Large intestine (tissue), 12 donors: ENCODE measurements at places on chromosomes 3 and 15. TPM values are rescaled to one million over a fixed set of nuclear protein-coding genes. Genes with fewer than 3 reads are reported as not detected.

GRCh38 chr15:42577514-42578031, 2.2 kb downstream of the STARD9 start:
- no peak overlapping the region for H3K4me3 ChIP-seq
- peaks cover 18% of the 10 kb centered on the region for H3K4me1 ChIP-seq
- DNase-seq = no peak
- peaks cover 34% of the 10 kb centered on the region for H3K27me3 ChIP-seq
- no peak overlapping the region for H3K27ac ChIP-seq

DNA sequence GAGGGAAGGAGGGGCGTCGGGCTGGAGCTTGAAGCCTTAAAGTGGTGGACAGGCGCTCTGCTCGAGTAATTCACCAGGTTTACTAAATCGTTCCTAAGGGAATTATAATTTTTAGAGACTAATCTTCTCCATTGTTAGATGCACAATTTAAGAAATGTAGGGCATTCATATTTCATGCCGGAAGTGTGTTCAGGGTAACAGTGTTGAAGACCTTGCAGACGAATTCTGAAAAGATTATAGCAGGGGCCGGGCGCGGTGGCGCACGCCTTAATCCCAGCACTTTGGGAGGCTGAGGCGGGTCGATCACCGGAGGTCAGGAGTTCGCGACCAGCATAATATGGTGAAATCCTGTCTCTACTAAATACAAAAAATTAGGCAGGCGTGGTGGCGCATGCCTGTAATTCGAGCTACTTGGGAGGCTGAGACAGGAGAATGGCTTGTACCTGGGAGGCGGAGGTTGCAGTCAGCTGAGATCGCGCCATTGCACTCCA, 365 bp upstream of the GTF2A2 start:
- peaks cover 20% of the 10 kb centered on the region for H3K36me3 ChIP-seq
- H3K27me3 ChIP-seq = no peaks in the 10 kb centered on the region
- DNase-seq = no peak
- peak overlapping the region; percentile 95 for H3K4me3 ChIP-seq
- no peaks in the 10 kb centered on the region for H3K4me1 ChIP-seq

DNA sequence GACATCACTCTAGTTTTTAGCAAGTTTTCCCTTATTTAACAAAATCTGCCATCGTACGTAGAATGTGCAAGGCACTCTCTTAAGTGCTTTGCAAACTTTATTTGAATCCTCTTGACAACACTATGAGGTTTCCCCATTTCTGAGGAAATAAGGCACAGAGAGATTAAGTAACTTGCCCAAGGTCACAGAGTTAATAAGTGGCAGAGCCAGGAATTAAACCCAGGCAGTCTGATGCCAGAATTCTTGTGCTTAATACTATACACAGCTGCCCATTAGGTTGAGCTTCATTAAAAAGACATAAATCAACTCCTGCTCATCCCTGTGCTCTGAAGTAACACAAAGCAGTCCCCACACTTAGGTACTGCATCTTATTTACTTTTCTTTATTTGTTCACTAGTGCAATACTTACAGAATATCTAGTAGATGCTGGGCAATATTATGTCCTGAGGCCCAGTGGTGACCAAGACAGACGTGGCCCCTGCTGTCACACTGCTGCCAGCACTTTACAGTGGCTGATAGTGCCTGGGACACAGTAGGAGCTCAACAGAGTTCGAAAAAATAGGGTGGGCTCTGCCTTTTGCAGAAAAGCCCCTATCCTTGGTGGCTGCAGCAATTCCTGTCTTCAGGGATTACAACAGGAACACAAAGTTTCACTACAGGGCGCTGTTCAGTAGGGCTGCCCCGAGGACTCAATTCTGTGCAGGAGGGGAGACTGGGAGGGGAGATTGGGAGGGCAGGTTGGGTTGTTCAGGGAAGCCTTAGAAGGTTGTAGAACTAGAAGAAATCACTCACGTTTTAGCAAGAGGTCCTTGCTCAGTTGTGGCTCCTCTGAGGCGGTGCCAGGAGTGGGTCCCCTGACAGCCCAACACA, 138.3 kb upstream of the TPM1 start:
- no peaks in the 10 kb centered on the region for H3K36me3 ChIP-seq
- DNase-seq = no peak
- H3K4me3 ChIP-seq = no peak overlapping the region
- no peak overlapping the region for H3K27ac ChIP-seq
- no peaks in the 10 kb centered on the region for H3K27me3 ChIP-seq

GRCh38 chr3:4950948-4951347, 28.3 kb upstream of the BHLHE40 start:
- H3K27me3 ChIP-seq = no peaks in the 10 kb centered on the region
- no peaks in the 10 kb centered on the region for H3K36me3 ChIP-seq
- no peak for DNase-seq
- H3K4me1 ChIP-seq = no peaks in the 10 kb centered on the region
- H3K27ac ChIP-seq = no peak overlapping the region
- no peak overlapping the region for H3K4me3 ChIP-seq

GRCh38 chr3:73175698-73176097, 114.2 kb downstream of the EBLN2 start:
- no peaks in the 10 kb centered on the region for H3K4me1 ChIP-seq
- H3K36me3 ChIP-seq = no peaks in the 10 kb centered on the region
- H3K27ac ChIP-seq = no peak overlapping the region
- H3K27me3 ChIP-seq = no peaks in the 10 kb centered on the region
- no peak for DNase-seq

DNA sequence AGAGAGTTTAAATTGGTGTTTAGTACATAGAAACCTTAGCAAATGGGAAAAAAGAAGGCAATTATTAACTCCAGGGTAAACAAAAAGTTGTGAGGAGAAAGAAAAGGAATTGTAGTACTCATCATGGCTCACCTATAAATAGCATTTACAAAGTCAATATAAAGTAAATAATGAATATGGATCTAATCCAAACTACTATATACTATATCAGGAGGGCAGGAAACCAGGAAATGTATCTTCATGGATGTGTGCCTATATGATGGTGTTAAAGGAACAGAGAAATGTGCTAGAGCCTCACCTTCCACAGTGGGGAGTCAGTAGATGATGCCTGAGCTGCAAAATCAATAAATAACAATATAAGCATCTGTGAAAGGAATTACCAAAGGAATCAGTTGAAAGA, 208.9 kb downstream of the FAM43A start:
- H3K36me3 ChIP-seq = no peaks in the 10 kb centered on the region
- no peak overlapping the region for H3K27ac ChIP-seq
- no peaks in the 10 kb centered on the region for H3K4me1 ChIP-seq
- DNase-seq = no peak
- H3K4me3 ChIP-seq = no peak overlapping the region

DNA sequence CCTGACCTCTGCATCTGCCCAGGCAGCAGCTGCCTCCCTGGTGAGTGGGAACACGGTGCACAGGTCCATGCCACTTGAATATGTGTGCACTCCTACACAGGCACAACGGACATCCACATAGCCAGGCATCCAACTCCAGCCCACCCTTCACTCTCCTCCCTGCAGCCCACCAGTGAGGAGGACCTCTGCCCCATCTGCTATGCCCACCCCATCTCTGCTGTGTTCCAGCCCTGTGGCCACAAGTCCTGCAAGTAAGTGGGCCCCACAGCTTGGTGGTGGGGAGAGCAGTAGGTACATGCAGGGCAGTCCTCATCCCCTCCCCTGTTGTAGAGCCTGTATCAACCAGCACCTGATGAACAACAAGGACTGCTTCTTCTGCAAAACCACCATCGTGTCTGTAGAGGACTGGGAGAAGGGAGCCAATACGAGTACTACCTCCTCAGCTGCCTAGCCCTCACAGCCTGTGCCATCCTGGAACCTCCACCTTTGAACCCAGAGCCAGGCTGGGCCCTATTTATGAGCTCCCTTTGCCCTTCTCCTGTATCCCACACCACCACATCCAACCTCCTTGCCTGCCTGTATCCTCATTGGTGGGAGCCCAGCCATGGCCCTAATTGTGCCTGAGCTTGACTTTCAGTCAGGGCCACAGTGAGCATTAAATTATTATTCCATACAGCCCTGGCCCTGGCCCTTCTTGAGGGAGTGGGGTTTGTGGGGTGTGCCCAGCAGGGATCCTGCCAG, 1.5 kb upstream of the AMIGO3 start:
- peaks cover 31% of the 10 kb centered on the region for H3K4me1 ChIP-seq
- H3K36me3 ChIP-seq = peaks cover 49% of the 10 kb centered on the region
- no peak overlapping the region for H3K4me3 ChIP-seq
- DNase-seq = no peak
- no peak overlapping the region for H3K27ac ChIP-seq

- no peaks in the 10 kb centered on the region for H3K27me3 ChIP-seq
- no peak for DNase-seq
- H3K27ac ChIP-seq = no peak overlapping the region
These were observed 985.7 kb downstream of the NSUN3 start for GRCh38 chr3:95048564-95048963.

DNA sequence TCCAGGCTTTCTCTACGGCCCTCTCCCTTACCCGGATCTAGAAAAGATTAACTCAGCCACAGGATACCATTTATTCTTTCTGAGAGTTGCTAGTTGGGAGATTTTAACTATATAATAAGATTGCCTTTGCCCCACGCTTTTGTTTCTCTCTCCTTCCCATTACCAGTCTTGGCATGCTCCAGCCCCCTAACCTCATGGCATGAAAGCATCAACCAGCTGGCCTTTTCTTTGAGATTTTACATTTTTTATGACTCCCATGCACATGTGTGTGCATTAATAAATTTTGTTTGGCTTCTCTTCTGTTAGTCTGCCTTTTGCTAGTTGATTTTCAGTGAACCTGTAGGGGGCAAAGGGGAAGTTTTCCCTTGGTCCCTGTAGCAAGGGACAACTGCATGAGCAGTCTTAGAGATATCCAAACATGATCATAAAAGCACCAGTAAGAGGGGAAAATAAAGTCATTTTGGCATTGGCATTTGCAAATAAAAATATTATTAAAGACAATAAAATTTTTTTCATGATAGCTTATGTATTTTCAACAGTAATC, 73.6 kb downstream of the OXSM start:
- H3K4me3 ChIP-seq = no peak overlapping the region
- no peak for DNase-seq
- H3K4me1 ChIP-seq = no peaks in the 10 kb centered on the region
- no peak overlapping the region for H3K27ac ChIP-seq

DNA sequence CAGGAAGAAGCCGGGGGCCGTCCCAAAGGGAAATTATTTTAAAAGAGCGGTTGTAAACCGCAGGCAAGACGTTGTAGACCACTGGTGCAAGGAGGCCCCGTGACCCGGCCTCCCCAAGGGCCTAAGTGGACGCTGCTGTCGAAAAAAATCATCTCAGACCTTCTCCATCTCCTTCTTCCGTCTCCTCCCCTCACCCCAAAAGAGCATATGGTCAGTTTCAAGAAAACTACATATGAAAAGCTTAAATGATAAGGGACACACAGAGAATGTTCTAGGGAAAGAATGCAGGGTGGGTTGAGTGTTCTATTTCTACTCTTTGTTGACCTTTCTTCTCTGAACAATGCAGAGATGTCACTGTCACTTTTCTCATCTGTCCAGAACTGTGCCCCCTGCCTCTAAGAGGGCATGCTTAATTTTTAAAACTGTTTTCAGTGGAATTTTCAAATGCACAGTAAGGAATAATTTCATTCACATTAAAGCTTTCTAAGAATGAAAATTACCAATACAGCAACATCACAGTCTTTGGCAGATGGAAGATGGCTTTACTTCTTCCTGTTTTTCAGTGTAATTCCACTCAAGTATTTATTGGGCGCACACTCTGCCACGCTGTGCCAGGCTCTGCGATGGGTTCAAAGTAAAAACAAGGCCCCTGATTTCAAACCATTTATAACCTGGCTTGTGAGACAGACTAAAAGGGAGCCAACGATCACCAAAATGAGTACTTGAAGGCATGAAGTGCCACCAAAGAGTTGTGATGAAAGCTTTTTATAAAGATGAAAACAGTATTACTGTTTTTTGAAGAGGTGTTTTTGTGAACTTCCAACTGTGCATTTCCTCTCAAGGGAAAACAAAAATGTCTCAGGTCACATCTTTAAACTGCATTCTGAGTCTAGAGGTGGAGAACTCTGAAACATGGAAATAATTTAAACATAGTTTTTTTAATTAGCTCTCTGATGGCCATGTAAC, 891 bp upstream of the TOP2B start:
- no peaks in the 10 kb centered on the region for H3K36me3 ChIP-seq
- no peak for DNase-seq
- H3K27me3 ChIP-seq = no peaks in the 10 kb centered on the region
- H3K4me3 ChIP-seq = peak overlapping the region; percentile 74
- H3K27ac ChIP-seq = peak overlapping the region; percentile 86

GRCh38 chr15:56250626-56251025, 6.9 kb upstream of the RFX7 start:
- no peak for DNase-seq
- no peaks in the 10 kb centered on the region for H3K36me3 ChIP-seq
- H3K4me1 ChIP-seq = peaks cover 11% of the 10 kb centered on the region
- H3K4me3 ChIP-seq = no peak overlapping the region
- H3K27ac ChIP-seq = no peak overlapping the region

GRCh38 chr3:26279091-26279490, 343.5 kb upstream of the LRRC3B start:
- DNase-seq = no peak
- H3K36me3 ChIP-seq = no peaks in the 10 kb centered on the region
- no peaks in the 10 kb centered on the region for H3K4me1 ChIP-seq
- no peak overlapping the region for H3K27ac ChIP-seq
- no peaks in the 10 kb centered on the region for H3K27me3 ChIP-seq

DNA sequence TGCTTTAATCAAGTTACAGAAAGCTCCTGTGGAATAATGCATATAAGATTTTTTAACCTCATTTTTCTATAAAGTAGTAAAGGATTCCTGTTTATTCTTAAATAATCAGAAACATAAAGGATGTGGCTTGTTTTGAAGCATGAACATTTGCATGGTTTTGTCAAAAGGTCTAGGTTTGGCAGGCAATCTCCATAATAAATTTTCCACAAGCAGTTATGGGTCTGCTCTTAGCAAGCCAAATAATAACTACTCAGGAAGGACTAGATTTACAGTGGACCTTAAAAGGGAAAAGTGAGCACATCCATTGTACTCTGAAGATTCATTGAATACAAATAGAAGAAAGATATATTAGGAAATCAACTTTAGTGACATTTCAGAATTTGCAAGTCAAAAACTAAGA, 407.3 kb upstream of the CBLB start:
- no peaks in the 10 kb centered on the region for H3K36me3 ChIP-seq
- DNase-seq = no peak
- H3K4me3 ChIP-seq = no peak overlapping the region
- no peaks in the 10 kb centered on the region for H3K4me1 ChIP-seq

PLSCR2 gene
- polyA plus RNA-seq = 0.79 TPM

AADACL2 gene
- polyA plus RNA-seq = 0.01 TPM

SLC22A13 gene
- polyA plus RNA-seq = 0.34 TPM

HRH1 gene
- 1.4 TPM for polyA plus RNA-seq

C2CD4A gene
- 3.6 TPM for polyA plus RNA-seq

SMCO1 gene
- polyA plus RNA-seq = not detected

DTX3L gene
- polyA plus RNA-seq = 34.0 TPM

IGSF10 gene
- 1.7 TPM for polyA plus RNA-seq

C3orf22 gene
- 0.63 TPM for polyA plus RNA-seq

MAP6D1 gene
- 1.5 TPM for polyA plus RNA-seq

UCN2 gene
- 0.87 TPM for polyA plus RNA-seq
